ENCODE measurements at places on chromosomes 6 and 20. TPM values are rescaled to one million over a fixed set of nuclear protein-coding genes. Genes with fewer than 3 reads are reported as not detected.

DNA sequence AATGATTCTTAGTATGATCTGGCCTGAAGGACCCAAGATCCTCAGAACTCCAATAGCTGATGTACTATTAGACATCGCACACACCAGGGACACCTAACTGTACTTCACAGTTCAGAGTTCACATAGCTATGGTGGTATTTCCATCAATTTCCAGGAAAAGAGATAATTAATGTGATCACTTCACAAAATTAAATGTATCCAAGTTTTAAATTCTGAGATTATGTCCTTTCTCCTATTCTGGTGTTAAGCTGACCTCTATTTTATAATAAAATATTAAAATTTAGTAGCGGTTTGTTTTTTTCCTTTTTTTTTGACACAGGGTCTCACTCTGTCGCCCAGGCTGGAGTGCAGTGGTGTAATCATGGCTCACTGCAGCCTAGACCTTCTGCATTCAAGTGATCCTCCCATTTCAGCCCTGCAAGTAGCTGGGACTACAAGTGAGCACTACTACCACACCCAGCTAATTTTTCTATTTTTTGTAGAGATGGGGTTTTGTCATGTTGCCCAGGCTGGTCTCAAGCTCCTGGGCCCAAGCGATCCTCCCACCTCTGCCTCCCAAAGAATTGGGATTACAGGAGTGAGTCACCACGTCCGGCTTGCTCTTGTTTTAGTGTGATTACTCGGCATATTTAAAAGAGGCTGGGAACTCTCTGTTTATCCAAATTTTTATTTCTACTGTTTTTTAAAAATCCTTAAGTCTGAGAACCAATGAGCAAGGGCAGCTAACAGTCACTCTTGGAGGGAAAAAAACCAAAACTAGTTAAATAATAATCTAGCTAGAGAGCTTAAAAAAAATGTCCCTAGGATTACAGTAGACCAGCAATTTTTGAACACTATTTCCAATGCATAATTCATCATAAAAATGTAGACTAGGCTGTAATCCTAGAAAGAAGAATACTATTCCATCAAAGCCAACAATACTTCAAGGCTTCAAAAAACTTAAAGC is 16.0 kb downstream of the KIF13A start:
- no peak for DNase-seq

DNA sequence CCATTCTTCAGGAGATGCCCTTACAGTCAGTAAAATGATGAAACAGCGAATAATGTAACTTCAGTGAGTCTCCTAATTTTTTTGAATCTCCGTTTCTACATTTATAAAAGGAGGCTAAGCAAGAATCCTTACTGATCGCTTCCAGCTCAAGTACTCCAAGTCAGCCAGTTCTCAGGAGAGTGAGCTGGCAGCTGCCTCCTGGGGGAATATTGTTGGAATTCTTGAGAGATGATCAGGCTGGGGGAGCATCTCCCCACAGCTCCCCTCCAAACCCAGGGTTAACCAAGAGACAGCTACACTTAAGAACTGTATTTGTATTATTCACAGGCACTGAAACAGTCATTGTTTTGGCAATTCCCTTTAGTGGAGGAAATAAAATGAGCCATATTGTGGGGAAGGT is 89.1 kb upstream of the PCSK2 start:
- no peak for DNase-seq

GRCh38 chr6:112749673-112750072 is 402.5 kb downstream of the RFPL4B start:
- DNase-seq, result no peak

DNA sequence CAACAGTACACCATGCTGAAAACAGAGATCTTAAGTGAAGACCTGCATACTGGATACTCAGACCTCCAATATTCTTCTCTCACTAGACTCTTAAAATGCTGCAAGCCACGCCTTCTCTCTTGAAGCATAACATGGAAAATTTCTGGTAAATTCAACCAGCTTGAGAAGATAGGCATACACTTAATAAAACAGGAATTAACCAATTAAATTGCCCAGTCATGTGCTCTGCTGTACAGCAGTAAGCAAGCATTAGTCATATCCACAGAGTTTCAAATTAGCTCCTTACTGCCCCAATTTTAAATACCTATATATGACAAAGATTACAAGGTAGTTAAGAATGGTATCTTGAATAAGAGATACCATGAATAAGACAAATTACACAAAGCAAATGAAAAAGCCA is 53.8 kb downstream of the C6orf58 start:
- DNase-seq, result no peak

DNA sequence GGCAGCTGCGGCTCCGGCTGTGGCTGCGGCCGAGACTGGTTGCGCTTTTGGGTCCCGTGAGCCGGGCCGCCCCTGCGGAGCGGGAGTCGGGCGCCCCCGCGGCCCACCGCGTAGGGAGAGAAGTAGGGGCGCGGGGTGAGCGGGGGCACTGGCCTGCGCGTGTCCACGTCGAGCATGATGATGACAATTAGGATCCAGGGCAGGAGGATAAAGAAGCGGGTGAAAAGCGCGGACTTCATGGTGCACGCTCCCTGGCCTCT is 739 bp downstream of the B3GAT2 start:
- no peak for DNase-seq

GRCh38 chr6:4322846-4323309 is 187.5 kb upstream of the ECI2 start:
- no peak for DNase-seq

DNA sequence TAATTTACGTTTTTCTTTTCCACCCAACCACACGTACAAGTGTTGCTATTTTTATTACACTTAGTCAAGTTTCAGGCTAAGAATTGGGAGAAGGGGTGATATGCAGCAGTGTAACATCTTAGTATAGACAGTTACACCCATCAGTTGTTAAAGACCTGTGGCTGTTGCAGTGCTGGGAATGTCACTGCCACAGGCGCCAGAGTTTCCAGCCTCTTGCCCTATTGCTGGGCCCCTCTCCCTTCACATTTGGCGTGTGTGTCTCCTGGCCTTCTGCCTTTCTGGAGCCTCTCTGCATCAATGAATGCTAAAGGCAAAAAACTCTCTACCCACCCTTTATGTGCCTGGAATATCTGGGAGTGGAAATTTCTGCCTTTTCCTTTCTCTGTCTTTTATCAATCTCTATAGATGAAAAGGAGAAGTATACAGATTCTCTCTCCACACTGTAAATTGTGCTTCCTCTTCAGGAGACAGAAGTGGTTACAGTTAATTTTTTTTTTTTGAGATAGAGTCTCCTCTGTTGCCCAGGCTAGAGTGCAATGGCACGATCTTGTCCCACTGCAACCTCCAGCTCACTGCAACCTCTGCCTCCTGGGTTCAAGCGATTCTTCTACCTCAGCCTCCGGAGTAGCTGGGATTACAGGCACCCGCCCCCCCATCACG is 73.0 kb downstream of the TIAM2 start:
- DNase-seq, result no peak

DNA sequence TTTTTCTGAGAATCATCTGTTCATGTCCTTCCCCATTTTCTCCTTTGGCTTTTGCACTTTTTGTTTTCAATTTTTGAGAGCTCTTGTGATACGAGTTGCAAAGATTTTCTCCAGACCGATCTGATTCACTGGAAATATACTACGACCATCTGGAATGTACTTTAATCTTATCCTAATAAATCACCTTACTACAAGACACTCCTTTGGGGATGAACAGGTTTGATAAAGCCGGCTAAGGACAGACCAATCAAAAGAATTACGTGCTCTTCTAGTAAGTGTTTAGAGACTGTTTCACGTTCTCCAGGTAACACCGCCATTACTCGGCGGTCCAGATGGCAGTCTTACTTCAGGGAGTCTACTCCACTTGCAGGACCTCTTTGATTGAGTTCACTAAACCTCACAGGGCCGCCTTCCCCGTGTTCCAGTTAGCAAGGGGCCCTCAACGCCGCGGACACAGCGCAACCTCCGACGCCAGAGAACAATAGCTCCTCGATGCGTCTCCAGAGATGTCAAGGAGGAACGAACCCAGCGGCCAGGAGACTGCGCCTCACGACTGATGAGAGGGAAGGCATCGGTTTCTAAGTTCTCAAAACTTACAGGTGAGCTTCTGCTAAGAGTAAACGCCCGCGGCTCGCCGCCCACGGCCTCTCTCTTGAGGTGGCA is 920 bp upstream of the WTAP start:
- DNase-seq, result no peak

GRCh38 chr6:131130554-131130940 is 4.7 kb upstream of the AKAP7 start:
- no peak for DNase-seq

DNA sequence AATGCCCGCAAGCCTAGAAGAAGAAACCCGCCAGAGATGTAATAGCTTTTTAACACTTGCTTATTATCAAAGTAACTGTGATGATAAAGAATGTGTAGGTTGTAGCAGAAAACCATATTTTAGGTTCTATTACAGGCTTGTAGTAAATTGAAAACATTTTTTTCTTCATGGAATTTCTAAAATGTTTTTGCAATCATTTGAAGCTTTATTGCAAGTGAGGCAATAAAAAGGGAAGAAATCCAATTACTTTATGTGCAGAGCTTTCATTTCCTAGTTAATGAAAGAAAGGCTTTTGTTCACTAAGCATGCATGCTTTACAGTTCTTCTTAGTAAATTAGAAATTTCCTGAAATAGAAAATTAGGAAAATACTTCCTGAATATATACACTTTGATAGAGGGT is 135.1 kb downstream of the B3GAT2 start:
- DNase-seq, result no peak

GRCh38 chr20:35490736-35491181 is 35.4 kb downstream of the CEP250 start:
- DNase-seq, result no peak

DNA sequence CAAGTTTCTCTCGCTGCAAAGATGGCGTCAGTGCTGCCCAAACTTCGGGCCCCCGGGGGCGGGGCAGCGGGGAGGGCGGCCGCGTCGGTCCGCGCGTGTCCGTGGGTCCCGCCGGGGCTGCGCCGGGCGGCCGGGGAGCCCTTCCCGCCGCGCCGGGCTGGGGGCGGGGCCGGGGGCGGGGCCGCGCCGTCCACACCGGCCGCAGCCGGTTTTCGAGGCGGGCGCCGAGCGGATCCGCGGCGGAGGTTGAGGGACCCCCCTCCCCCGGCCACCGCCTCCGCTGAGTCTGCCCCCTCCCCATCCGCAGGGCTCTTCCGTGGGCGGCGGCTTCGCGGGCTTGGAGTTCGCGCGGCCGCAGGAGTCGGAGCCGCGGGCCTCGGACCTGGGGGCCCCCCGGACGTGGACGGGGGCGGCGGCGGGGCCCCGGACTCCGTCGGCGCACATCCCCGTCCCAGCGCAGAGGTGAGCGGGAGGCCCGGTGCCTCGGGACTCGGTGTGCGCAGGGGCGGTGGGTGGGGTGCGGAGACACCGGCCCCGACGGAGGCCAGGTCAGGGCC is 572 bp downstream of the SLC2A4RG start:
- DNase-seq, result no peak

- no peak for DNase-seq
These were observed 43.0 kb downstream of the CBFA2T2 start for GRCh38 chr20:33532753-33533459.

GRCh38 chr6:134734312-134734869 is 215.5 kb downstream of the ALDH8A1 start:
- DNase-seq, result no peak

DNA sequence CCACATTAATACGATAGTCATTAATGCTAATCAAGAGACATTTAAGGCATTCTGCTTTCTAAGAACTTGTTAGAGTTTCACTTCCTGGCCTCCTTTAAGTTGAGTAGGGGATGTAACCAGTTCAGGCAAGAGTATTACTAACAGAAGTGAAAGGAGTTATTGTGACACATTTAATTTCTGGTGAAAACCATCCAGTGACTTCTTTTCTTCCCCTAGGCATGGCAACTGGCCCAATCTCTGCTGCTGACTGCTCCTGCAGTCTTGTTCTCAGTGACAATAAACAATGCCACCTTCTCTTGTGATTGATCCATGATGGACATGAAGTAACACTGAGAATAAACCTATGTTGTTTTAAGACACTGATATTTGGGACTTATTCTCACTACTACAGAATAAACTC is 130.9 kb upstream of the DEFB112 start:
- DNase-seq, result no peak

DNA sequence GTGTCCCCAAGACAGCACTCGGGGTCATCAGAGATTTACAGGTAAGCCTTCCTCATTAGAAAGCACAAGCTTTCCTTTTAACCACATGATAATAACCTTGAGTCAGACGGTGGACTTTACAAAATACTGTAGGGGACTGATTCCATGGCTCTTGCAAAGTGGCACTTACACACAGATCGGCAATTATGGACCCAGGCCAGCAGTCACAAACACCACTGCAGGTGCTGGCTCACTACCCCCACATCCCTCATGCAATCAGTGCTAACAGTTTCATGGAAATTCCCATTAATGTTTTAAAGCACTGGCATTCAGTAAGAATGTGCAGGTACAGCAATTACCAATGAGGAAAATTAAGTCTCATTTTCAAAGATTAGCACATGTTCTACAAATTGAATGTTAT is 516.5 kb downstream of the PRKN start:
- peak; percentile 60 for DNase-seq

- DNase-seq, result no peak
These were observed 46.4 kb downstream of the SASH1 start for GRCh38 chr6:148389086-148389485.

DNA sequence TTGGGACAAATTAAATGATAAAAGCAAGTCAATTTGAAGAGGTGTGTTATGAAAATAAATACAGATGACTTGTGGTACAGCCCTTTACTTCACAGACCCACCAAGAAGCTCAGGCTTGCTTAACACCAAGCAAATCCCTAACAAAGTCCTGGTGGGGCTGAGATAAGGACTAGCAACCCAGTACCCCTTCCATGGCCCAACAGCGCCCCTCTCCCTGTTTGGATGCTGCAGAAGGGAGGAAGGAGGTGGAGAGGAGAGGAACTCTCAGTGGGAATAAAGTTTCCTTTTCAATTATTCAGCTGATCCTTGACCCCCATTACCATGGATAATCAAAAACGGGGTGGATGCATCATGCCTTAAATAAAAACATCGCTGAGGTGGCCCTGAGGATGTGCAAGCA is 4.5 kb upstream of the ZNF831 start:
- DNase-seq, result no peak

- DNase-seq, result no peak
These were observed 270.4 kb downstream of the OGFRL1 start for GRCh38 chr6:71558974-71559373.

- DNase-seq, result no peak
These were observed 97.5 kb upstream of the RPS6KA2 start for GRCh38 chr6:166724576-166724975.

- DNase-seq, result no peak
These were observed 41.8 kb downstream of the TFEB start for GRCh38 chr6:41693281-41694240.

ARMH2 gene
- not detected for total RNA-seq

AKAP7 gene
- 6.2 TPM for total RNA-seq

TOX2 gene
- 35.3 TPM for total RNA-seq

SUPT3H gene
- 13.3 TPM for total RNA-seq

MOXD1 gene
- 32.4 TPM for total RNA-seq

TCEA2 gene
- 41.1 TPM for total RNA-seq

OR2B6 gene
- not detected for total RNA-seq

SCRT2 gene
- total RNA-seq, result not detected

SLC22A7 gene
- not detected for total RNA-seq

SYNE1 gene
- total RNA-seq, result 169 TPM

ARMC12 gene
- total RNA-seq, result 0.83 TPM

MANEA gene
- total RNA-seq, result 8.3 TPM

SSTR4 gene
- total RNA-seq, result not detected

NTSR1 gene
- total RNA-seq, result 1.6 TPM

ATP9A gene
- total RNA-seq, result 70.9 TPM

SLC12A5 gene
- total RNA-seq, result not detected

Data from esophagus muscularis mucosa (tissue), 4 donors.